NCI-H1930 (cell line): ENCODE measurements at places on chromosomes 3 and 15.

- DNase-seq, result no peak
Observed at GRCh38 chr3:161691677-161692076, 195.1 kb downstream of the OTOL1 start.

GRCh38 chr3:67290438-67290837, 292.3 kb downstream of the KBTBD8 start:
- DNase-seq, result no peak

GRCh38 chr3:78221796-78222195, 1181.9 kb downstream of the ROBO2 start:
- DNase-seq, result no peak

DNA sequence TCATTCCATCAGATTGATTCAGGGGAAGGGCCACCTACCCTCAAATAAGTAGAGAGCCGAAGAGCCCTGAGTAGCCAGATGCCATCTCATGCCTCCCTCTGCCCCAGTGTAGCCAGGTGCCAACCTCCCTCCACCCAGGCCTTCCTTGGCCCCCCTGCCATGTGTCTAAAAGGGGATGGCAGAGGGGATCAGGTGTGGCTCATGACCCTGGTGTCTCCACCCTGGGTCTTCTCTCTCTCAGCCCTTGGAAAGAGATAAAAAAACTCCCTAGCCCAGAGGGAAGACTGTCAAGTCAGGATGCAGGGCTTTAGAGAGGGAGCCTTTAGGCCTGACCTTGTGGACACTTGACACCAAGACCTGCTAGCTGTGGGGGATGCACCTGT, 5.2 kb downstream of the GRM2 start:
- no peak for DNase-seq

- DNase-seq, result no peak
Observed at GRCh38 chr3:52231502-52232278, 6.2 kb upstream of the TLR9 start.

DNA sequence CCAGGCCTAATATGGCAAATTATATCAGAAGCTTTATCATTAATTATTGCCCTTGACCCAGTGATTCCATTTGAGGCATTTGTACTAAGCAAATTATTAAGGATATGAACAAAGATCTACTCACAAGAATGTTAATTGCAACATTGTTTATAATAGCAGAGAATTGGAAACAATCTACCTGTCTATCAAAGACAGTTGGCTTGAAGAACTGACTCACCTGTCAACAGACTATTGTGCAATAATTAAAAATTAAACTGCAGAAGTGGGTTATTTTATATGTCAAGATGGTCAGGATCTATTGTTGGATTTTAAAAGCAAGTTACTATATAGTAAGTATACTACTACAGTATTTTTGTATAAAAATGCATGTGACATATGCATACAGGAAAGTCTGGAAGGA, 6.7 kb upstream of the FETUB start:
- DNase-seq, result no peak

DNA sequence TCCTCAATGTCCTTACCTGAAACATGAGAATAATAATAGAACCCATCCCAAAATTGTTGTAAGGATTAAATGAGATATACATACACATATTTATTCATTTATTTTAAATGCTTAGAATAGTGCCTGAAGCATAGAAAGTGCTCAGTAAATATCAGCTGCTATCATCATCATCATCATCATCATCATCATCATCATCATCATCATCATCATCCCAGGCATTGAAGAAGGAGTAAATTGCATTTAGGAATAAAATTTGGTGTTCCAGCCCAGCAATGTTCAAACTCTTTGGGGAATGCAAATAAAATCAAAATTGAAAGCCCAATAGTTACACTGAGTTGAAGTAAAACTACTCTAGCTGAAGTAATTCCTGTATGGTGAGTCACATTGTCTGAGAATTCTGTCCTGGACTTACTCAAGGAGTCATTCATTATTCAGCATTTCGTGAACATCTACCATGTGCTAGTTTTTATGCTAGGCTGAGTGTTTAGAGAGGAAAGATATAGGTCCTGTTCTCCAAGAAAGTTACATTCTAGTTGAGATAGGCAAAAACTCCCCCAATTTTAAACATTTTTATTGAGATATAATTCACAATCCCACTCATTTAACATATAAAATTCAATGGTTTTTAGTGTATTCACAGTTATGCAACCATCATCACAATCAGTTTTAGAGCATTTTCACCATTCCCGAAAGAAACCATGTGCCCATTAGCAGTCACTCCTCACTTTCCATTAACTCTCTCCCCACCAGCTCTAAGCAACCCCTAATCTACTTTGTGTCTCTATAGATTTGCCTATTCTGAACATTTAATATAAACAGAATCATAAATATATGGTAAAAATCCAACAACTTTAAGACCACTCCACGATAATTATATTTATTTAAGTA, 107.2 kb downstream of the FRMD5 start:
- DNase-seq, result no peak

DNA sequence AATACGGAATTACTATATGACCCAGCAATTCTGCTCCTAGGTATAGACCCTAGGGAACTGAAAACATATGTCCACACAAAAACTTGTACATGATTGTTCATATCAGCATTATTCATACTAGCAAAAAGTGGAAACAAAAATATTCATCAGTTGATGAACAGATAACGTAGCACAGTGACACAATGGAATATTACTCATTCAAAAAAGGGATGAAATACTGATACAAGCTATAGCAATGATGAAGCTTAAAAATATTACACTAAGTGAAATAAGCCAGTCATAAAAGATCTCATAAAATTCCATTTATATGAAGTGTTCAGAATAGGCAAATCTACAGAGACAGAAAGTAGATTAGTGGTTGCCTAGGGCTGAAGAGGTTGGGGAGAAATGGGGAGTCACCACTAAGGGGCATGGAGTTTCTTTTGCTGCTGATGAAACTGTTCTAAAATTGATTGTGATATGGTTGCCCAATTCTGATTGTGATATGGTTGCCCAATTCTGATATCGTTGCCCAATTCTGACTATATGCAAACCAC, 10.5 kb downstream of the C15orf61 start:
- no peak for DNase-seq

GRCh38 chr15:89785774-89786140, 9.6 kb downstream of the MESP2 start:
- no peak for DNase-seq
